ENCODE measurements at places on chromosomes 12 and 14.
A peak's percentile ranks its signal among the peaks of the same experiment; 100 is the strongest.

DNA sequence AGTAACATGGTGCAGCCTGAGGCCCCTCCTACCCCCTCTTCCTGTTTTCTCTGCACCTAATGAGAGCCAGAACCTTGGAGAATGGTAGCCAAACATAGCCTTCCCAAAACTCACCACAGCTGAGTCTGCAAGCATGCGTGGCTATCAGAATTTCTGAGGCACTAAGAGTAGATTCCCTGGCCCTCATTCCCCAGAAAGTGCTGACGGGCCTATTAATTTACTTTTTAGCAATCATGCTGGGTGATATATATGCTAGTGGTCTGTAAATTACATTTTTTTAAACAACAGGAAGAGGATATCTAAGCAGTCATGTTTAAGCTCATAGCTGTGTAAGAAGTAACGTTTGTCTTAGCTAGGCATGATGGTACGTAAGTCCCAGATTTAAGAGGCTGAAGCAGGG, 30.4 kb downstream of the KANSL2 start:
- no peak for DNase-seq

GRCh38 chr12:123761841-123762714, at the start of gene DNAH10:
DNAH10 (plus strand) TSS chr12:123762301; CDS start chr12:123762337, 36 bp downstream.
- peak; percentile 13 for DNase-seq

- peak; percentile 11 for DNase-seq
Observed at GRCh38 chr14:57066887-57067513, 201.7 kb downstream of the EXOC5 start.

DNA sequence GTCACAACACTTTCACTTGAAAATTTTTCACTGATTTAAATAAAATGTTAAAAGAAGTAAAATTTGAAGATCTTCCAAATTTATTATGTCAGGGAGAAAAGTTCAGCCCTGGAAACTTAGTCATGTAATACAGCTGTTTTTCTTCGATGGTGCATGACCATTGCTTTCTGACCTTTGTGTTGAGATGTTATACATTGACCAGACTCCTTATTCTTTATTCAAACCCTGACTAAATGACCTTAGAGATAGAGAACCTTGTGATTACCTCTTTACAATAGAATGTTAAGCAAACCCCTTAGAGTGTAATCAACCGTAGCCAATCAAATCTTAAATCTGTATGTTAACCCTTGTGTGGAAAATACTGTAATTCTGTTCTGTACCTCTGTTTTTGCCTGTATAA, 34.5 kb downstream of the PLCZ1 start:
- DNase-seq = no peak

- no peak for DNase-seq
Observed at GRCh38 chr14:97120611-97121031, 323.4 kb downstream of the VRK1 start.

DNA sequence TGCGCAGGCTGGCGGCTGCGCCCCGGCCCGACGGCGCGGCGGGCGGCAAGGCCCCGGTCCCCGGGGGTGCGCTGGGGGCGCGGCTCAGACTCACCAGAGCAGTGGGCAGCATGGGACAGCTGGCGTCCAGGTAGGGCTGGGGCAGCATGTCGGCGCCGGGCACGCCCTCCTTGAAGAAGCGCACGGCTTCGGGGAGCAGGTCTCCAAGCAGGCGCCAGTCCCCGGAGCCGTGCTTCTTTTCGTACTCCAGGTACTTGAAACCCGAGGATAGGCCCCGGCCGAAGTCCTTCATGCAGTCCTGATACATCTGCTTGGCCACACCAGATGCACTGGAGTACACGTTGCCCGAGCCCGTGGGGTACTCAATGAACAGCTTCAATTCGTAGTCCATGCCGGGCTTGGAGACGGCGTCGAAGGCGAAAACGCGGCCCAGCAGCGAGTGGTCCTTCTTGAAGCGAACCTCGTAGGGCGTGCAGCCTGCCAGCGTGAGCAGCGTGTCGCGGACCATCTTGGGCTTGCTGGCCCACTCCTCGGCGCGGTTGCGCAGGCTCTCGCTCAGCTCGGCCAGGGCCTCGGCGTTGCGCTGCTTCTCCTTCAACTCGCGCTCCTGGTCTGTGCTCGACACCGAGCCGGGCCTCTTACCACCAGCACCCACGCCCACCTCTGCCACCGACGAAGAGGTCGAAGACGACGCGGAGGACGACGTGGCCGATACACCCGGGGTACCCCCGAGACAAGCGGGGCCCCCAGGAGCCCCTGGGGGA, 2.2 kb downstream of the IRF2BPL start:
- DNase-seq = peak; percentile 54

DNA sequence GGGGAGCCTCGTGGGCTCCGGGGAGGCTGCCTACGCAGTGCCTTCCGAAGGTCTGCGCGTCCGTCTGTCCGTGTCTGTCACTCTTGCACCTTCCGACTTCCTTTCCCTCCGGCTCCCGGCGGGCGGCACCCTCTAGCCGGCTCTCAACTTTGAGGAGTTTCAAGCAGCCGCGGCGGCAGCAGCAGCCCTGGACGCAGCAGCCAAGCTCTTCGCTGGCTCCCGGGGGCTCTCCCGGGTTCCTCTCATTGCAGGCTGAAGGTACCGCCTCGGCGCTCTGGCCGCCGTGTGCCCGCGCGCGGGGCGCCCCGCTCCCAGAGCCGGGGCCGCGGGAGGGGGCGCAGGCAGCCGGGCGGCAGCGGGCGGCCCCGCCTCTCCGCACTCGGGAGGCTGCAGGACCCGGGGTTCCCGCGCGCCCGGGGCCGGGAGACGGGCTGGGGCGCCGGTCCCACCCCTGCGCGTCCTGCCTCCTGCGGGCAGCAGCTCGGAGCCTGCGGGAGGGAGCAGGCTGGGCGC, at the start of the genes AMIGO2 and PCED1B:
Gene AMIGO2 (minus strand): TSS at position 492 of the 513 bp plus-strand sequence. CDS start 957 bp downstream, outside the sequence.
Gene PCED1B (plus strand): TSS at position 154 of the 513 bp plus-strand sequence. CDS start 155,443 bp downstream, outside the sequence.
- DNase-seq = peak; percentile 83

- no peak for DNase-seq
Observed at GRCh38 chr12:90303771-90304170, 595.1 kb upstream of the ATP2B1 start.

GRCh38 chr14:100828031-100828769, 2.3 kb downstream of the MEG3 start:
- DNase-seq = peak; percentile 88

DNA sequence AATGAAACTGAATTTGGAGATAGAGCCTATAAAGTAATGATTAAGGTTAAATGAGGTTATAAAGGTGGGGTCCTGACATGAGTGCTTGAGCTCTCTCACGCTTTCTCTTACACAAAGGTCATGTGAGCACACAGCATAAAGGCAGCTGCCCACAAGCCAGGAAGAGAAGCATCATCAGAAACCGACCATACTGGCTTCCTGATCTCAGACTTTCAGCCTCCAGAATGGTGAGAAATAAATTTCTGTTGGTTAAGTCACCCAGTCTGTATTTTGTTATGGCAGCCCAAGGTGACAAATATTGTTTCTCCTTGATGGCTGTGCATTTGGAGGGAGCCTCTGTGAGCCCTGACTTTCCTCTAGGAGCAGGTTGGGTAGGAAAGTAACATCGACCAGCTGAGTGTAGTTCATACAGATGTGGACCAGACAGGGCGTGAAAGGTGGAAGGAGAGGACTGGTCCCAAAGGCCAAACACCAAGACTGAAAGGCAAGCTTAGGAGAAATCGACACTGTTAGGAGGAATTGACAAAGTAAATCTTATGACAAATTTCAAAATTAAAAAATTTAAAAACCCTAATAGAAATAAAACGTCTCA, 97.6 kb upstream of the SLC38A2 start:
- no peak for DNase-seq

DNA sequence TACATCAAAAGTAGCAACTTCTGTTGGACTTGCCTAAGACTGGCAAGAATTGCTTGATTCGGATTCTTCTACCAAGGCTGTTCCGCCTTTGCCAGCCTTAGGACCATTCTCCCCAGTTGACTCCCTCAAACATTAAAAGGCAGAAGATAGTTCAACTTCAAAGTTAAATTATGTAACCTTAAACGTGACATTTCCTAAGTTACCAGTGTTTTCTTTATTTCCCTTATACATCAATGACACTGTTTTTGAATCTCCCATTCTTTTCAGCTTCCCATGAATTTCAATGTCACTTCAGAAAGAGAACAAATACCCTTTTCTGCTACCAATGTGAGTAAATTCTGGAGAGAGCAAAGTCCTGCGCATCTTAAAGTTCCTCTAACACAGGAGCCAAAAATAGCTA, 25.2 kb downstream of the CAPRIN2 start:
- DNase-seq = no peak

DNA sequence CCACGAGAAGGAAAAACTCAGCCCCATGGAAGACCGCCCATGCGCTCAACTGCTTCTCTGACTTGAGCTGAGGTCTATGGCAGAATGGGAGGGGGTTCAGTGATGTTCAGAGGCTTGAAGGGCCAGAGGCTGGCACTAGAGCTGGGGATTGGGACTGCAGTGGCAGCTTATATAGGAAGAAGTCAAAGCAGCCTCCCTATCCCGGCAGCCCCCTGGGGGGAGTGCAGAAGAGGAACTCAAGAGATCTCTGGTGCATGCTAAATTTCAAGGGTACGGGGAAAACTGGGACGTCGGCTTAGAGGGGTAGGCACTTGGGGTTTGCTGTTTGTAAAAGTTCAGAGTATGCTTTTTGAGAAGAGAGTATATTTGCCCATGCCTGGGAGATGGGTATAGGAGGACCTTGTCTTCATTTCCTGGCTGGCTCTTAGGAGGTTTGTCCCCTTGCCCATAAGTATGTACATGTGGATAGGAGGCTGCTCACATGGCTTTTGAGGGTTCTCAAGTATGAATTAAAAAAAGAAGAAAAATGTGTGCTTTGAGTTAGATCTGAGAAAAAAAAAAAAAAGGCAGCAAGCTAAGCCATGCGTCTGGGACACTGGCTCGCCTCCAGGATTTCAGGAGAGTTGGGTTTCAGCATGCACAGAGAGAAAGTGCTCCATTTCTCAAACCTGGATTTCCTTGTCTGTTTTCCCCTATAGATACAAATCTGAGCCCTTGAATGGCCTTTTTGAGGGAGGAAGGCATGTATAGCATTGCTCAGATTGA, 3.2 kb upstream of the MEG3 start:
- DNase-seq = peak; percentile 37

DNA sequence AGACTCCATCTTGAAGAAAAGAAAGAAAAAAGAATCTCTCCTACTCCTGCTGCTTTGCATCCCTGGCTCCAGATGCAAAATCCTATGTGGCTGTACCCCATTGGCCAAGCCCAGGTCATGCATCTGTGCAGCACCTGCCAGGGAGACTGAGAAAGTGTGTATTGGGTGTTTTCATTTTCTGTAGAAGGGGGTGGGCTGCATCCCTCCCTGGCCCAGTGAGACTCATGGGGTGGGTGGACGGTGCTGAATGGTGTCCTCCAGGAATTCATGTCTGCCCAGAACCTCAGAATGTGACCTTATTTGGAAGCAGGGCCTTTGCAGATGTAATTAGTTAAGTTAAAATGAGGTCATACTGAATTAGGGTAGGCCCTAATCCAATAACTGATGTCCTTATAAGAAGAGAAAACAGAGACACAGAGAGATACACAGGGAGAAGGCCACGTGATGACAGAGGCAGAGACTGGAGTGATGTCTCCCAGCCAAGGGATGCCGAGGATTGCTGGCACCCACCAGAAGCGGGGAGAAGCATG, 23.2 kb downstream of the MOAP1 start:
- DNase-seq = no peak

DNA sequence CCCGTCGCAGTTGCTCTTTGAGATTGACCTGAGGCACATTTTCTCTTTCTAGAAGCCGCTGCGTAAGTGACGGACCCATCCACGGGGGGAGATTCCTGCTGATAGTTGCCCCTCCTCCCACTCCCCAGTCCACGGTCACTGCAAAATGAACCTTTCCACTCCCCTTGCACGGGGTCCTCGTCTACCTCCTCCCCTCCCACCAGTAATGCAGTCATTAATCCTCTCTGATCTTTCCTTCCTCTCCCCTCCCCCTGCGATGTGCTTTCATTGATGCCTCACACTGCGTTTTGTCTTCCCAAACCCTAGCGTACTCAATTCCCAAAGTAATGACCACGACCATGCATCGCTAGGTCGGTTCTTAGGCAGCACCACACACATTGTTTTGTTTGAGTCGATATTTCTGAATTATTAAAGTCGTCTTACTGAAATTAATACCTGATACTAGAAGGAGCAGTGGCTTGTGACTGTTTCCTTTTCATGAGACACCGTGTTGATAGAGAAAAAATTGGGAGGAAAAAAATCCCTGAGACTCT, 857 bp downstream of the ETNK1 start:
- DNase-seq = peak; percentile 48

GRCh38 chr12:132686825-132687210, 324 bp downstream of the POLE start:
- no peak for DNase-seq

DNA sequence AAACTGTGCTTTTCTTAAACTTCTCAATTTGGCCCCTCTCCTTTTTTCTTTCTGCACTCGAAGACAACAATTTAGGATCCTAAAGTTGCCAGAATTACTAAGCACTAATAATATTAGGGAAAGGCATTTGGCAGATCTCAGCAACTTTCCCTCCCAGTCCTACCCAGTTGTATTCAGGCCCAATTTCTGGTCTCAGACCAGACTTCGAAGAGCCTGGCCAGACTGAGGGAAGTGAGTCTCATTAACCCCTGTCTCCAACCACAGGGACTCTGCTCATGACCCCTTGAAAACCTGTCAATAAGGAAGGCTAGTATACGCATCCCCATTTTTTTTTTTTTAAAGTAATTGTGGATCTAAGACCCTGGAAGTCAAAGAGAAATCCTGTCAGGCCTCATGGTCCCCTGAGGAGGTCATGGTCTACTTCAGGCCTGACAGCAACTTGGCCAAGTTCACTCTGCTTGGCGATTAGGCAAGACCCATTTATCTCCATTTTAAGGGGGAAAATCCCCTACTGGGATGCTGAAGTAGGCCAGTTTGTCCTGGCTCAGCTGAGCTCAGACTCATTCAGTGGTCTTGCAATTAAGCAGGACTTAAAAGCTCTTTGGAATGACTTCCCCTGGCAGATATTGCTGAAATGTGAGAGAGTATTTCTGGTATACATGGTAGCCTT, 521.0 kb downstream of the FUT8 start:
- DNase-seq = no peak
